SJSA1 (cell line): ENCODE measurements at places on chromosomes 7 and 10. TPM values are rescaled to one million over a fixed set of nuclear protein-coding genes. Genes with fewer than 3 reads are reported as not detected.

Gene CYP26C1
- not detected in 2 replicates for total RNA-seq

Gene NACAD
- total RNA-seq = 0.81 and 1.5 TPM in 2 replicates

- DNase-seq = no peak
These were observed 60.8 kb downstream of the RHOBTB1 start for GRCh38 chr10:60883187-60883586.

GRCh38 chr7:100584683-100585510 lies 1.0 kb downstream of the LRCH4 start:
- DNase-seq = no peak

DNA sequence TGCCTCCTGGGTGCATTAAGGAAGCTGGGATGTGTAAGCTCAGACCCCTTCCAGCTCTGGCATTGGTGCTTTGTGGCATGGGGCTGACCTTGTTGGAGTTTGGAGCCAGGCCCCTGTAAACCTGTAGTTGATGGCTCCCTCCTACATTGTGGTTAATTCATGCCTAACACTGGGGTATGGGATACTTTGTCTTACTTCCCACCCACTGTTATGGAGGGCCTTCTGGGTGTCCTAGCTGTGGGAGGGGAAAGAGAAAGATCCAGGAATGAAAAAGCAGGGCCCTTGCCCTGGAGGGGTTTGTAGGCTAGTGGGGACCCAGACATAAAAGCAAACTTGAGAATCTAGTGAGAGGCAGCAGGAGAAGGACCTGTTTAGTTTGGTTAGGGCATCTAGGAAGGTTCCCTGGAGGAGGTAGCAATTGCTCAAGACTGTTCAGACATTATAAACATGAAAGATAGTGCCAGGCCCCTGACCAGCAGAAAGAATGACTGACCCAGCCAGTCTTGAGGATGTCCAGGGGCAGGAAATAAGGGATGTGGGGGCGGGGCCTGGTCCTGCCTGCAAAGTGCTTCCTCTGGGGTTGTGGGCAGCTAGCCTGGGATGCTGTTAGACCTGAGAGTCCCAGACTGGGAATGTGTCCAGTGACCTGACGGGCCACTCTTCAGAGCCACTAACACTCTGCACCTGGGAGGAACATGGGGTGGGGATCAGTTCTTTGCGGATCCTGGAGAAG lies 6.6 kb downstream of the ADAMTS14 start:
- DNase-seq = no peak

DNA sequence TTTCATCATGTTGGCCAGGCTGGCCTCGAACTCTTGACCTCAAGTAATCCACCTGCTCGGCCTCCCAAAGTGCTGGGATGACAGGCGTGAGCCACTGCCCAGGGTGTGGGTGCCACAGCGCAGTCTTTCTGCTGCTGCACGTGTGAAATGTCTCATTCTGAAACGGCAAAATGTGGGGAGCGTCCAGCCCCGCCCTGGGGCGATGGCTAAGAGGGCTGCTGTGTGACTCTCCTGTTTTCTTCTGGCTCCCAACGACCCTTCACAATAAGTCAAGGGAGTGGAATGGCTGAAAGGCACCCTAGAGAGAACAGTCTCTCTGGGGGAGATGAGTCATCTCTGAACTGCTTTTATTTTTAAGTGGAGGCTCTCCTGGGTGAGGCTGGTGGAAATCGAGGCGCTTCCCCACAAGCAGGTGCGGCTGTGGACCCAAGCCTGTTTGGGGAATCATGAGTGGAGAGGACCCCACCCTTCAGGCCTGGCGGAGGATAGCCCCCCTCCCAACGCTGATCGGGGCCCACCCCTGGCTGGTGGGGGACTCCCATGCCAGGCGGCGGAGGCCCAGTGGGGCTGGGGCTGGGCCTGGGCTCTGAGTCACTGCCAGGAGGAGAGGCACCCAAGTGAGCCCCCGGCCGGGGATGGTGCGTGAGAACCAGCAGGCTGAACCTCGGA lies 18.0 kb downstream of the ADAP1 start:
- no peak for DNase-seq
